ENCODE measurements at places on chromosomes 5 and 9.

GRCh38 chr9:1708219-1708618, 306.9 kb upstream of the SMARCA2 start:
- DNase-seq: no peak

DNA sequence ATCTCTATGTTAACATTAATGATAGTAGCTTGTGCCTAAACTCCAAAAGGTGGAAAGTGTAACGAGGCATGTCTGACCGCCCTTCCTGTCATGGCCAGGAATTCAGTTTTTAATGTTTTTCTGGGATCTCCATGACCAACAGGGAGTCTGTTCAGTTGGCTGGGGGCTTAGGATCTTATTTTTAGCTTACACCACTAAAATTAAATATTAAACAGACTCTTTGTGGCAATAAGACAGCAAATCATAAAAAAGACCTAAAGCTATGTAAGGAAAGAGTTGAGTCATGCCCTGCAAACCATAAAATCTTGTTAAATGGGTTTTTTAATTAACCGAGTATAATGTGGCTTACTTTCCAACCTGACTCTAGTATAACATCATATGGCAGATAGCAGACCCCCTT, 247.8 kb downstream of the DIRAS2 start:
- no peak for DNase-seq

- DNase-seq: no peak
These were observed 238.5 kb upstream of the PIK3R1 start for GRCh38 chr5:67976891-67977601.

- no peak for DNase-seq
These were observed 57.7 kb downstream of the SPEF2 start for GRCh38 chr5:35675392-35675791.

DNA sequence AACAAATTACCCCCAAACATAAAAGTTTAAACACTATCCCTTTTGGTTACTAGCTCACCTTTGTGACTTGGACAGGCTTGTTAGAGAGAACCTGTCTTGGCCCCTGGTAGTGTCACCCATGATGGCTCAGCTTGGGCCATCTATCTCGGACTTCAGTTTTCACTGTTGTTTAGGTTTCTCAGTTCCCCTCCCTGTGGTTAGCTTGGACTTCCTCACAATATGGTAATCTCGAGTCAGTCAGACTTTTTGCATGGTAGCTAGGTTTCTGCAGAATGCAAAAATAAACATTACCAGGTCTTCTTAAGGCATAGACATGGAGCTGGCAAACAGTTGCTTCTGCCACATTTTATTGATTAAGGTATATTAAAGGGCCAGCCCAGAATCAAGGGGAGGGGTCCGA, 324.3 kb upstream of the RORB start:
- DNase-seq: no peak

GRCh38 chr9:10255758-10256157, 357.0 kb downstream of the PTPRD start:
- peak; percentile 12 for DNase-seq

GRCh38 chr5:1199649-1200494, 1.5 kb upstream of the SLC6A19 start:
- DNase-seq: no peak

DNA sequence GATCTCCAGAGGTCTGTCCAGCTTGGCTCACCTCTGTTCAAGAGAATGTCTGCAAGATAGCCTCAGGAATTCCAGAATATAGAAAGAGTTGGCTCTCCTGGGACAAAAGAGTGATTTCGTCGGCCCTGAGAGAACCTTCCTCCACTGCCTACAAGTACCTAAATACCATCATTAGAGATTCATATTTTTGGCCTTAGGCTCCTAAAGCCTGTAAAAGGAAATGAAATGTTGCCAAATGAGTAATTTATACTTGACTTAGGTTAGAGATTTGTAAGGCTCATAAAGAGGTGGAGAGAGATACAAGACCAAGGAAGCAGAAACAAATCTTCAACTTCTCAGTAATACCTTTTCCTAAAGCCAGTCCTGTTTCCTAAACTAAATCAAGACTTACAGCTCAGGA, 146.2 kb downstream of the CCDC192 start:
- no peak for DNase-seq

DNA sequence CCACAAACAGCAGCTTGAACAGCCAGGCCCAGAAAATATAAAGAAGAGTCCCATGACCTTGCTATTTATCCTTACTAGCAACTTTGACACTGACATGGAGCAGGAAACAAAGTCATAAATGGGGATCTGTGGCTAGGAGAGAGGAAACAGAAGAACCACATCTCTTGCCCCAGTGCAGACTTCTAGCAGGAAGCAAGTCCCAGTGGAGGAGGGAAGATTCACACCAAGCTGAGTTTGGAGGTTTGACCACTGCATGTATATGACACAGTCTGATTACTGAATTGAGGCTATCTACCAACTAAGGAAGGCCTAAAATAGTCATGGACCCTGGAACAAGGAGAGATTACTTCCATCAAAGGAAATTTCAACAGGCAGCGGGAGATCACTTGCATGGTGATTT, 51.4 kb downstream of the CDH6 start:
- no peak for DNase-seq

DNA sequence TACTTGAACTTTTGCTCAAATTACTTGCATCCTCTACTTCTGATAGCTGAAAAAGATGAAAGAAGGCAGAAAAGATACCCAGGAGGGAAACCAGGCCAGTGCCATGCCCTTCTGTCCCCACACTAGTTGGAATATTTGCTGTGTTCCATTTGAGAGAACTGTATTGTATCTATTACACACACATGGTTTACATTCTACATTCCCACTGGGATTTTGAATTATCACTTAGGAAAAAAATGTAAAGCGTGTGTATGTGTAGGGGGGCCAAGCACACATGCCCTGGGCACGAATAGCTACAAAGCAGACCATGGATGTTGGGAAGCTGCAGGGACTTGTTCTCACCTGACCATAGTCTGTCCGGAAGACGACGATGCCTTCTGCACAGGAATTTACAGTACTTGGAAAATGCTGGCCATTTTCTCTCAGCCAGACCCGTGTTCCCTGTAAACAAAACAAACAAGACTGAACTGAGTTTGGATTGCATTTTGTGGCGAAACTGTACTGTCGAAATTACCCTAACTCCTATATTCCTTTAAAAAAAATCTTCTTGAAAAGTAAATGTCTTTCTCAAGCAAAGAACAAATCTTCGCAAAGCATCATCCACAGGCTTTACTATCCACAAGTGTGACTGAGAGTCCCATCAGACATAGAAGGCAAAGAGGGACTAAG, 58.7 kb downstream of the MYO10 start:
- no peak for DNase-seq

DNA sequence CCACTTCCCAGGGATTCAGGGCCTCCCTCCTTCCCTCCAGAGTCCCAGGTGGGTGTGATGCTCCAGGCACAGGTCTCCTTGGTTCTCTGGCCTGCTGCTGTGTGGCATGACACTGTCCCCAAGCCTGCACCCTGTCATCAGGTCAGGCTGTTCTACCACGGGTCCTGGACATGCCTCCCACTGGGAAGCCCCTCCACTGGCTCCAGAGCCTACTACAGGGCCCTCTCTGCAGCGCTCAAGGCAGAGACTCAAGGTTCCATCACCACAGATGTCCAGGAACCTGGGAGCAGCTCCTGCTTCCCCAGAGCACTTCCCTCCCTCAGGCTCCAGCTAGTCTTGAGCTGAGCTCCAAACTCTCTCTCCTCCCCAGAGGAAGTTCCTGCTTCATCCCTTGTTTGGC, 237.3 kb downstream of the PBX3 start:
- no peak for DNase-seq

DNA sequence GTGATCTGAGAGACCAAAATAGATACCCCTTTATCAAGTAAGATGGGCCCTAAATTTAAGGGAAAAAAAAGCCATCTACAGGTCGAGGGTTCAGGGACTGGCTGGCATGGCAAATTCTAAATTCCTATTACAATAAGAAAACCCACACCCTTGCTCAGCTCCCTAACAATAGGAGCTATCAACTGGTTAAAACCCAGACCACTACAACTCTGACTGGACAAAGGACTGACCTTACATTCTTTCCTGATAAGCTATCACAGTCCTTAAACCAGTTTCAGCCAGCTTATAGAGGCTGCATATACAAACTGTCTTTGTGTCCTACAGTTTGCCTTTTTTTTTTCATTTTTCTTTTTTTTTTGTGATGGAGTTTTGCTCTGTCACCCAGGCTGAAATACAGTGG, 803.6 kb downstream of the NR2F1-AS1 start:
- no peak for DNase-seq

GRCh38 chr9:35745569-35745968, 3.5 kb downstream of the GBA2 start:
- no peak for DNase-seq

GRCh38 chr5:180908998-180909731, 10.2 kb downstream of the BTNL8 start:
- no peak for DNase-seq

- DNase-seq: no peak
These were observed 94.0 kb downstream of the SMARCA2 start for GRCh38 chr9:2109069-2109650.

- DNase-seq: no peak
These were observed 33.0 kb downstream of the TENT4A start for GRCh38 chr5:6746244-6746643.

- no peak for DNase-seq
These were observed 38.3 kb upstream of the EGFL7 start for GRCh38 chr9:136624184-136624951.

DNA sequence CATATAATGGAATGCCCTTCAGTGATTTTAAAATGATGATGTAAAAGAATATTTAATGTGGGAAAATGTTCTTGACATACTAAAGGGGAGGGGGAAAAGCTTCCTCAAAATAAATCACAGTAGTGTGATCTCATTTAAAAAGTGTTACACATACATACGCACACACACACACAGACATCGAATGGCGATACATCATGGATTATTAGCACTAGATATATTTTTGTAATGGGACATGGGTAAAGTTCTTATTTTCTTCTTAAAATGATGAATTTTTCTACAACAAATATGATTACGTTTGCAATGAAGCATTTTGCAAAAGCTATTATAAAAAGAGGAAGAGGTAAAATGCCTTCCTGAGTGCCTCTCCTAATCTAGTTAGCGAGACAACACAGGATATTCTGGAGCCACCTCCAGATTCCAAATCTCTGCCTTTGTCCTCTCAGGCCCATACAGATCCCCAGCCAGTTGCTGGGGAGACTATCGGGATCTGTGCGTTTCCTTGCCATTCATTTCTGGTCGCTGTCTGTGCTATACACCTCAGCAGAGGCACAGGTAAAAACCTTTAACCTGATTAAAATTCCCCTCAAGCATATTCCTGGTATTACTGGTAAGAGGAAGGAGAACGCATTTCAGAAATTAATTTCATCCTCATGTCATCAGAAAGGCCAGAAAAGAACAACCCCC, 69.6 kb downstream of the SLC28A3 start:
- no peak for DNase-seq

DNA sequence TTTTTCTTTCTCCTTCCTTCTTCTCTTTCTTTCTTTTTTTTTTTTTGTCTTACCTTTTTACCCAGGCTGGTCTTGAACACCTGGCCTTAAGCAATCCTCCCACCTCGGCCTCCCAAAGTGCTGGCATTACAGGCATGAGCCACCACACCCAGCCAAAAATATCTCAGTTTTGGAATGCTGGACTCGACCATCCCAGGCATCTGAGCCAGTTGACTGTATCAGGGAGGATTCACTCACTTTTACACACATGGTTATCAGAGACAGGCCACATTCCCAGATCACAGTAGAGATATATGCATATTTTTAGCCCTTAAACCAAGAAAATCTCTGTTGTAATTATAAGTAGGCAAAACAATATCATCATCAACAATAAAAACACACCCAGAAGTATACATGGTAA, 21.9 kb downstream of the NIM1K start:
- no peak for DNase-seq

- DNase-seq: no peak
These were observed 120.7 kb upstream of the MVB12B start for GRCh38 chr9:126205845-126206498.

- peak; percentile 80 for DNase-seq
These were observed at the start of gene CCDC112 for GRCh38 chr5:115296124-115297022. Gene CCDC112 (minus strand): TSS chr5:115296654. CDS start chr5:115296543, 111 bp downstream.
